NCI-H1436 (cell line): ENCODE measurements at places on chromosomes 5 and 9.

GRCh38 chr5:39202597-39203274 lies 16.6 kb downstream of the FYB1 start:
- no peak for DNase-seq

GRCh38 chr5:56550227-56550626 lies 265.1 kb upstream of the MAP3K1 start:
- no peak for DNase-seq

DNA sequence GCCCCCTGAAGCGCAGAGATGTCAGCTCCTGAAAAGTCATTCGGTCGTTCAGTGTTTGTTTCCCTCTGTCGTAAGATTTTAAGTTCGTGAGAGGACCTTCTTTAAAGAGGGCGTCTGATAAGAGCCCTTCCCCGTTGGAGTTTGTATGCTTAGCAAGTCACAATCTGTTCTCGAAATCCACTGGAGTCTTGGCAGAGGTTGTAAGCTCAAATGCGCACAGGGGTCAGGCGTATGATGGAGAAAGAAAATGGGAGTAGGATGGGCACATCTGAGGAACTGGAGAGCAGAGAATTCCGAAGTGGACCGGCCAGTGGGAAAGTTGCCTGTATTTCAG lies 710 bp downstream of the HSD17B4 start:
- DNase-seq = peak; percentile 6

DNA sequence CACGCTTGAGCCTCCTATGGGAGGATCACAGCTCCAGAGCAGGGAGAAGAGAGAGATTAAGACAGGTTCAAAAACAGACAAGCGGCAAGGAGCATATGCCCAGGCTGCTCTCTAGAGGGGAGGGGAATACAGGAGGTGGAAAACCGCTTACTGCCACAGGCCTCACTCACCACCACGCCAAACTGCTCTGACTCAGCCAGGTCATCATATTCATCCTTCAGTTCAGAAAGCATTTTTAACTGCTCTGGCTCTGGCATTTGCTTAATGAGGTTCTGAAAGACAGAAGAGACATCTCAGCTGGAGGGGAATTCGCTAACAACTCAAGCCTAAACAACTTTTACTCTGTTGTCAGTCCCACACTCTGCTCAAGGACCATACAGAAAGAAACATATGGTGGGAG lies 40.1 kb downstream of the PCDHGC5 start:
- no peak for DNase-seq

DNA sequence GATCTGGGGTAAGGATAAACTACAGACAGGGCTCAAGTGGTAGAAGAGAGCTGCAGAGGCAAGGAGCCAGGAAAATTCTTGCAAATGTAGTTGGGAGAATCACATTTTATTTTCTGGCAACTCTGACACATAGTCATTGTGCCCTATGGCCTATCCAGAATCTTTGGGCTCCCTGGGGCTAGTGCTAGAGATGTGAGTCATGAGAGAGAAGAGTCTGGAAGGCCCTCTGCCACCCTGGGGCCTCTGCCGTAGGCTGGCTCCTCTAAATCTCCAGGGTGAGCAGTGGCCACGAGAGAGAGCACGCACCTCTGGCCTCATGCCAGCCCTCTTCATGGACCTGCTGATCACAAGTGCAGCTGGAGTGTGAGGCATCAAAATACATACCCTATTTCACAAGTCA lies 74.3 kb upstream of the SSBP2 start:
- DNase-seq = peak; percentile 52

DNA sequence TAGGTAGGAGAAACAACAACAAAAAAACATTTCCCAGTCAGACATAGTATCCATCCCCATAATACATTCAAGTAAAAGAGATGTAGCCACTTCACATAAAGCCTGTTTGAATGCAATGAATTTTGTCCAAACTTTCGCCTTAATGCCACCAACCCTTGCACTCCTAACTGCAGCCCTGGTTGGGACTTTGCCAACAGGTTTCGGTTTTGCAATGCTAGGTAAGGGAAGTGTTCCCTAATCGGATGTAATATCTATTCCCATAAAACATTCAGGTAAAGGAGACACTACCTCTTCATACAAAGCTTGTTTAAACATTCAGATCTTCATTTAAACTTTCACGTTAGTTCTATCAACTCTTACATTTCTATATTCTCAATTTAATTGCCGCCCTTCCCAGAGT lies 336.1 kb downstream of the DRD1 start:
- DNase-seq = no peak

- no peak for DNase-seq
These were observed 264.8 kb upstream of the KIF2A start for GRCh38 chr5:62041156-62041756.
